ENCODE measurements at places on chromosomes 13 and 19.

DNA sequence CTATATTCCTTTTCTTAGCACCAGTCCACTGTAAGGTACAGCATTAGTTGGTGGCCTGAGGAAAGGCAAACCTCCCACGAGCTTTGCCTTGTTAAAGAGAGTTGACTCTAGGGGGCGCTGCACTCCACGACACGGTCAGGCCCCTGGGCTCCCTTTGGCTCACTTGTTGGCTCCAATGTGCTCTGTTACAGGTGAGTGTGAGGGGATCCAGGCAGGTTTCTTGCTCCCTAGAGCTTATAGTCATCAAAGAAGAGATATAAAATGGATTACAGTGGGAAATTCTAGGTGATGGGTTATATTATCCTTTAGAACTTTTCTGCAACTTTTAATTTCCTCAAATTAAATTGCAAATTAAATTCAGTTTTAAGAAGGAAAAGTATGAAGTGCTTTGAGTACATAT is 3.7 kb downstream of the WDR87 start:
- peak; percentile 20 for DNase-seq

GRCh38 chr13:75432811-75433244 is 49.1 kb downstream of the TBC1D4 start:
- no peak for DNase-seq

DNA sequence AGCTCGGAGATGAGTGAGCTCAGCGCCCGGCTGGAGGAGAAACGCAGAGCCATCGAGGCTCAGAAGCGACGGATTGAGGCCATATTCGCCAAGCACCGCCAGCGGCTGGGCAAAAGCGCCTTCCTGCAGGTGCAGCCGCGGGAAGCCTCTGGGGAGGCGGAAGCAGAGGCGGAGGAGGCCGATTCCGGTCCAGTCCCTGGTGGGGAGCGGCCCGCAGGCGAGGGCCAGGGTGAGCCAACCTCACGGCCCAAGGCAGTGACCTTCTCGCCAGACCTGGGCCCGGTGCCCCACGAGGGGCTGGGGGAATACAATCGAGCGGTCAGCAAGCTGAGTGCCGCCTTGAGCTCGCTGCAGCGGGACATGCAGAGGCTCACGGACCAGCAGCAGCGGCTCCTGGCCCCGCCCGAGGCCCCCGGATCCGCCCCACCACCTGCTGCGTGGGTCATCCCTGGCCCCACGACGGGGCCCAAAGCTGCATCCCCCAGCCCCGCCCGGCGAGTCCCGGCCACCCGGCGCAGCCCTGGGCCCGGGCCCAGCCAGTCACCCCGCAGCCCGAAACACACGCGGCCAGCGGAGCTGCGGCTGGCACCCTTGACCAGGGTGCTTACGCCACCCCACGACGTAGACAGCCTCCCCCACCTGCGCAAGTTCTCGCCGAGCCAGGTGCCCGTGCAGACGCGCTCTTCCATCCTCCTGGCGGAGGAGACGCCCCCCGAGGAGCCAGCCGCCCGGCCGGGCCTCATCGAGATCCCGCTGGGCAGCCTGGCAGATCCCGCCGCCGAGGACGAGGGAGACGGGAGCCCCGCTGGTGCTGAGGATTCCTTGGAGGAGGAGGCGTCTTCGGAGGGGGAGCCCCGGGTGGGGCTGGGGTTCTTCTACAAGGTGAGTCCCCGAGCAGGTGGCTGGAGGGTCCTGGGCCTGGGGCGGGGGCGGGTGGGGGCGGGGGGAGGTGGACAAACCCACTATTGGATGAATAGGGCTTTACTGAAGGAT is 16.8 kb downstream of the XAB2 start:
- no peak for DNase-seq

DNA sequence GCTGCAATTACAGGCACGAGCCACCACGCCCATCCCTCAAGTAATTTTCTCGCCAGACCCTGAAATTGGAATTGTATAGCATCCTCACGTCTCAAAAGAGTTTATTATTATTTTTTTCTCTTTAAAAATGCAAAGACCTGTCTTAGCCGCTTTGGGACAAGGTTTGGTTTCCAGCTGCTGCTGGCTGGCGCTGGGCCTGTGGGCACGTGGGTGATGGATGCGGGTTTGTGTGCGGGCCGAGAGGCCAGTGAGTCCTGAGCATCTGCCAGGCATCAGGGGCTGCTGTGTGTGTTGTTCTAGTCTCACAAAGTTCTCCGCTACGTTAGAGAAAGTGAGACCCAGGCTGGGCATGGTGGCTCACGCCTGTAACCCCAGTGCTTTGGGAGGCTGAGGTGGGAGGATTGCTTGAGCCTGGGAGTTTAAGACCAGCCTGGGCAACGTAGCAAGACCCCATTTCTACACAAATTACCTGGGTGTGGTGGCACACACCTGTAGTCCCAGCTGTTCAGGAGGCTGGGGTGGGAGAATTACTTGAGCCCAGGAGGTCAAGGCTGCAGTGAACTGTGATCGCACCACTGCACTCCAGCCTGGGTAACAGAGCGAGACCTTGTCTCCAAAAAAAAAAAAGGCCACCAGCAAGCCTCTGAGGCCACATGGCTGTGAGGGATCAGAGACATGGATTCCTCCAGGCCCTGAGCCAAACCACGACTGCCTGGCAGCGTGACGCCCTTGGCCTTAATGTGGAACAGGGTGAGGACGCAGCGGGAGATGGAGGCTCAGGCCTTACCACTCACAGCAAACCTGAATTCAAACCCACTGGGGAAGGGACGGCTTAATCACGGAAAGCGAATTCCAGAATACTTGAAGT is 4.7 kb upstream of the TMPRSS9 start:
- DNase-seq = no peak

DNA sequence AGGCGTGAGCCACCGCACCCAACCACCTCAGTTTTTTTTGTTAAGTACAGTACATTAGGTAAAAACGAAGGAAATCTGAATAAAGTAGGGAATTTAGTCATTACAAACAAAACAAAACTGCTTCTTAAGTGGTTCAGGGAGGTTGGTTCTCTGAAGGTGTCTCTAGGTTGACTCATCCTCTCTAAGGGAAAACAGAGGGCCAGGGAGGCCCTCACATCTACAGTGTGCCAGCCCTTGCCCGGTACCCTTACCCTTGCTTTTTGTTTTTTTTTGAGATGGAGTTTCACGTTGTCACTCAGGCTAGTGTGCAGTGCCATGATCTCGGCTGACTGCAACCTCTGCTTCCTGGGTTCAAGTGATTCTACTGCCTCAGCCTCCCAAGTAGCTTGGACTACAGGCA is 17.2 kb upstream of the JUND start:
- no peak for DNase-seq

DNA sequence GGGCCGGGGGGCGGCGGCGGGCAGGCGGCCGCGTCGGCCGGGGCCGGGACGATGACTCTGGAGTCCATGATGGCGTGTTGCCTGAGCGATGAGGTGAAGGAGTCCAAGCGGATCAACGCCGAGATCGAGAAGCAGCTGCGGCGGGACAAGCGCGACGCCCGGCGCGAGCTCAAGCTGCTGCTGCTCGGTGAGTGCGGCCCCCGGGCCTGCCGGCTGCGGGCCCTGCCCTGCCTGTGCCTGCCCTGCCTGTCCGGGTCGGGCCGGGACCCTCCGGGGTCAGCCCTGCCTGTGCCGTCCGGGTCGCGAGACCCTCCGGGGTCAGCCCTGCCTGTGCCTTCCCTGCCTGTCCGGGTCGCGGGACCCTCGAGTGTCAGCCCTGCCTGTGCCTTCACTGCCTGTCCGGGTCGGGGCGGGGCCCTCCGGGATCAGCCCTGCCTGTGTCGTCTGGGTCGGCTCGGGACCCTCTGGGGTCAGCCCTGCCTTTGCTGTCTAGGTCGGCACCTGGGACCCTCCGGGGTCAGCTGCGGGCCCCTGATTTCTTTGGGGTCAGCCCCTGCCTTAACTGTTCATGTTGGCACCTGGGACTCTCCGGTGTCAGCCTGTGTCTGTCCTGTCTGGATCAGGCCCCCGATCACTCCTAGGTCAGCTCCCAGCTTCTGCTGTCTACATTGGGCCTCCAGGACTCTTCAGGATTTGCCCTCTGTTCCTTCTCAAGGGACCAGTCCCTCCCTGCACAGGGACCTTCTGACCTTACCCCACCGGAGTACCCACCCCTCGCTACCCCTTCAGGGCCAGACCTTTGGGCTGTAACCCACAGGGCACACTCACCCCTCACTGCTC is 659 bp downstream of the GNA11 start:
- DNase-seq = no peak

DNA sequence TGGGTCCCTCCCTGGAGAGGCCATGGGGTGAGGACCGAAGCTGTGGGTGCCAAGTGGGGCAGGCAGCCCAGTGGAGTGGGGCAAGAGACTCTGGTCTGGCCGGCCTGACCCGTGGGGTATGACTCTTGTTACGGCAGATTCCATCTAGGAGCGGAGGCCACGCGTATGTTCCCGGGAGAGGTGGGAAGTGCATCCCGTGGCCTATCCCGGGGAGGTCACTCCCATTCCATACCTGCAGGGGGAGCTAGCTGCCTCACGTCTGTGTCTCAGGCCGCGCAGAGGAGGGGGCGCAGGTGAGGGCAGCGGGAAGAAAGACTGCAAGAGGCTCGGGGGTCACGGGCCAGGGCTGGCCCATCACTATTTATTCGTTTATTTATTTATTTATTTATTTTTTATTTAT is 4.9 kb downstream of the CSNK1G2 start:
- DNase-seq = no peak

GRCh38 chr13:23817830-23818229 is 71.4 kb downstream of the MIPEP start:
- DNase-seq = no peak

DNA sequence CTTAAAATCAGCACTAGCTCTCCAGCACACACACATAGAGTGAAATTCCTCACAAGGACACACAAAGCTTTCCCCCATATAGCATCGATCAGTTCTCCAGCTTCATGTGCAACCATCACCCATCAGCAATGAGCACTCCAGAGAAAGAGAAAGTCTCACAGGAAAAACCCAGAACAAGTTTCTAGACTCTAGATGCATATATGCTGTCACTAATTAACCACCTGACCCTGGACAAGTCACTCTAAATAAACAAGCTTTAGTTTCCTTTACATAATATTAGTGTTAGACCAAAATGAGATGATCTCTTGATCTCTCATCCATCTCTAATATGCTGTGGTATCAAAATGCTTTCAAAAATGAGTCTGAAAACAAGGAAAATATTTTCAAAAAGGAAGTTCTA is 81.2 kb downstream of the TBC1D4 start:
- no peak for DNase-seq

DNA sequence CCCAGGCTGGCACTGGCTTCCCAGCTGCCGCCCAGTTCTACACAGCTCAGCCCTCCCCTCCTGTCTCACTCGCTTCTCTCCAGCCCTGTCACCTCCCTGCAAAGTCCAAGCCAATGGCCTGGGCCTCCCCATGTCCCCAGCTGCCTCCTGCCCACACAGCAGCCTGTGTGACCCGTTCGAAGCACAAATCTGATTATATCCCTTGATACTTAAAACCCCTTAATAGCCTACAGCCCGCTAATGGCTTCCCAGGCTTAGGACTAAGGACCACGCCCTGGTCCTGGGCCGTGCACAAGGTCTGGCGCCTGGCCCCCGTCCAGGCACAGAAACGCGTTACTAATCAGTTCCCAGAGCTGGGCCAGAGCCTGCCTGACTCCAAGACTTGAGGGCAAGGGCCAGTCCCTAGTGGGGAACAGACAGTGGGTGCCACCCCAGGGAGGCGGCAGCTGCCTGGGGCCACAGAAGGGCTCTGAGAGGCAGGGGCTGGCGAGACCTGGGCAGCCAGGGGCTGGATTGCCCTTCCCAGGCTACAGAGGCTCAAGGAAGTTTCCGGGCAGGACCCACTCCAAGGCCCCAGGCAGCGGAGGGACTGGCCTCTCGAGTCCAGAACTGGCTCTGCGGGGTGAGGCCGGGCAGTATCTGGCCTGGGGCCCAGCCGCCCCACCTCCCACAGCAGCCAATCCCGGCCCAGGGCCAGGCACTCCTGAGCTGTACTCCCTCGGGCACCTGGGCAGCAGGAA is 10.4 kb downstream of the XAB2 start:
- no peak for DNase-seq

DNA sequence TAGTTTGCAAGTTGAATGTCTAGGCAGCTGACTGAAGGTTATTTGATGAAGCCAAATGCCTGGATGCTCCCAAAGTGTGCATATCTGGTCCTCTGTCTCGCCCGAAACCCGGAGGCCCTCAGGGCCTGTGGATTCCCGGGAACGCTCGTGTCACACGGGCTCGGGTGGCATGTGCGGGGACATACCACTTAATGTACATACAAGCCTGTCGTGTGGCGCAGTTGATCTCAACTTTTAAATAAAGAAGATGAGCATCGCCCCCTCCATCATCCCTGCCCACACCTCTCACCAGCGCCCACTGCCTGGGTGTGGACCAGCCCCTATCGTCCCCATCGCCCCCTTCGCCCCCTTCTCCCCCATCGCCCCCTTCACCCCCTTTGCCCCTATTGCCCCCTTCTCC is 33.9 kb downstream of the ATP11A start:
- no peak for DNase-seq

DNA sequence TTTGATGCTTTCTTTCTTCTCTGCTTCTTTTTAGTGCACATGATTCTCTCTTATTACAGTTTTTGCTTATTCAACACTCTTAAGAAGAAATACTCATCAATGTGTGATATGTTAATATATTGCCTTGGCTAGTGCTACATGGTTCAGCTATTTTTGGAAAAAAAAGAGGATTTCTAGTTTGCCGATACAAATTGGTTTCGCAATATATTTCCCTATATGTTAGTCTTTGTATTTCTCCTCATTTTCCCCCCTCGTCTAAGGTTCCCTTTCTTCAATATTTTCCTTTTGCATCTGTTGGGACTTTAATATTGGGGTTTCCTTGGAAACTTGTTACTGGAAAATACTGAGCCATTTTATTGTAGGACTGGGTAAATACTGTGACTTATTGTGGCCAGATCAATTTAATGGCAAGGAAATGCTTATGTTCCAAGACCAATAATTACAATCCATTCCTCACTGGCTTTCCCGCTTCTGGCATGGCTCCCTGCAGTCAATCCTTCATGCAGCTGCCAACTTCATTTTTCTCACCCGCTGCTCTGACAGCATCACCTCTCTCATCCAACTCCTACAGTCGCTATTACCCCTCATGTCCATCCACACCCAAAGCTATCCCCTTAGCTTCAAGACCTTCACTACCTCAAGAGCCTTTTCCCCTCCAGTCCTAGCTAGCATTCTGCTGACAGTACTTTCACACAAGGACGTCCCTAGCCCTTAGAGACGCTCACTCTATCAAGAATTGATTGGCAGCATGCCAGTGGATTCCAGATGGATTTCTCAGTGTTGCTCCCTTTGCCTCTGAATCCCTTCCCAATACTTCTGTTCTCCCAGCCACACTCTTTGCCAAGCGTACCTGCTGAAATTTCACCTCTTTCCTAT is 280.1 kb upstream of the TMTC4 start:
- DNase-seq = no peak

DNA sequence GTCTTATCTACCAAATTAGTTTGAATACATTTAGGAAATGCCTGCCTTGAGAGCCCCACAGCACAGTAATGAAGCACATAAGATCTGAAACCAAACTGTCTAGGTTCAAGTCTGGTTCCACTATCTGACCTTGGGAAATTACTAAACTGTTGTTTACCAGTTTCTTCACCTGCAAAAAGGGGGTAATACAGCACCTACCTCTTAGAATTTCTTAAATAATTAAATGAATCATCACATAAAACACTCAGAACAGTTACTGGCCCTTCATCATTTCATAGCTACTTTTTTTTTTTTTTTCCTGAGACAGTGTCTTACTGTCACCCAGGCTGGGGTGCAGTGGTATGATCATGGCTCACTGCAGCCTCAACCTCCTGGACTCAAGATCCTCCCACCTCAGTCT is 59.6 kb downstream of the USP12 start:
- no peak for DNase-seq

- DNase-seq = no peak
Observed at GRCh38 chr19:19308373-19308772, 11.9 kb downstream of the SUGP1 start.

GRCh38 chr19:10568062-10568825 is 535 bp downstream of the CDKN2D start:
- no peak for DNase-seq

- DNase-seq = no peak
Observed at GRCh38 chr13:28579322-28579721, 79.6 kb upstream of the POMP start.

Data from thoracic aorta (tissue), 2 donors.